Activated naive CD4-positive, alpha-beta T cell (primary cell): ENCODE measurements at places on chromosomes 3 and 15.

DNA sequence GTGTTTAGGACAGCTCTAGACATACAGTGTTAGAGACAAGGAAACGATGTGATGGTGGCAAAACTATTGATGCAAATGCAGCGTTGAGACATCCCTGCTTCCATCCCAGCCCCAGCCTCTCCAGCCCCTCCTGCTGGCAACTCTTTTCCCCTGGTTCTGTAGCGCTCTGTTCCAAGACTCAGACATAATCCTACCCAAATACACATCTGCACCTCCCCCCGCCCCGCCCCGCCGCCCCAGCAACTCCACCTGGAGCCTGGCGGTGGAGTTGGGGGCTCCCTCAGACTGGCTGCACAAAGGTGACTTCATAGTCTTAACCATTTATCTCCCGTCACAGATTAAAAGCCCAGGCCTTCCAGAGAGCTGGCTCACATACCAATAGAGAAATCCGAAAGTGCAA is 7.2 kb upstream of the SEC22A start:
- DNase-seq: no peak

DNA sequence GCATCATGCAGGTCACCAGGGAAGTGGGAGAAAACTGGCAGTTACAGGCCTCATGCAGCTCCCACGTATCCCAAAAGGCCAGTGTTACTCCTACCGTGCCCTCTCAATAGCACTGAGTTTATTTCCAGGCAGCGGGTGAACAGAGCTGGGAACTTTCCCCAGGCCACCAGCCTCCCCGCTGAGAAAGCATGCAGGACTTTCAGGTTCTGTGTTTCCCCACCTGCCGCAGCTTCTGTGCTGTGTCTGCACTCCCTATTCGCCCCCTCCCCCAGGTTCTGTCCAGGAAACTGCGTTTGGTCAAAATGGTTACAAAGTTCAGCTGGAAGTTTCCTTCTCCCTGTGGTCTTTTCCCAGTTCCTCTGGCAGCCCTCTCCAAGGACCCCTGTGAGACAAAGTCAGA is 21.4 kb downstream of the NEK11 start:
- DNase-seq: no peak

DNA sequence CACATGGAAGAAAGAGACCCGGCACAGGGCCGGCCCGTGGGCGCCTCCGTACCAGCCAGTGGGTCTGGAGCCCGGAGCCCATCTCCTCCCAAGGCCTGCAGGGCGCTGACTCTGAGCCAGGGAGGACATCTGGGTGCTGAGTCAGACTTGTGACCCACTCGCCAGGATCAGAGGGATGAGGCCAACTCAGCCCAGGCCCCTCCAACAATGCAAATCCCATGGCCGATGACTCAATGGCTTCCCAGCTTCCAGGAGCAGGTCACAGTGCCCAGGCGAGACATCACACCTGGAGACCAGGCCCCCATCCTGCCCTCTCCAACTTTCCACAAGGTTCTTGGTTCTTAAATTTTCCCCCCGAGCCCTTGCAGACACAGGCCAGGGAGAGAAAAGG is 95.1 kb downstream of the LRIG1 start:
- no peak for DNase-seq

- no peak for DNase-seq
Observed at GRCh38 chr3:197376735-197377555, 78.5 kb upstream of the DLG1 start.

- DNase-seq: no peak
Observed at GRCh38 chr3:100083209-100083608, 31.1 kb downstream of the FILIP1L start.

- no peak for DNase-seq
Observed at GRCh38 chr15:99925661-99926461, 192.6 kb upstream of the LYSMD4 start.

- no peak for DNase-seq
Observed at GRCh38 chr3:40054568-40055222, 245.3 kb downstream of the MYRIP start.

GRCh38 chr15:67564968-67565345 is 22.5 kb downstream of the MAP2K5 start:
- DNase-seq: no peak
